ENCODE measurements at places on chromosomes 7 and 10. TPM values are rescaled to one million over a fixed set of nuclear protein-coding genes. Genes with fewer than 3 reads are reported as not detected.

CDNF gene
- total RNA-seq: 1.9 TPM

DGKB gene
- not detected for total RNA-seq

OR2A1 gene
- not detected for total RNA-seq

MGMT gene
- total RNA-seq: 19.7 TPM

SEMA3D gene
- not detected for total RNA-seq

TMEM26 gene
- not detected for total RNA-seq

HGF gene
- 0.43 TPM for total RNA-seq

- H3K27ac ChIP-seq: no peak overlapping the region
- DNase-seq: no peak
- H3K27me3 ChIP-seq: no peaks in the 10 kb centered on the region
- H3K36me3 ChIP-seq: peaks cover 21% of the 10 kb centered on the region
- no peaks in the 10 kb centered on the region for H3K4me1 ChIP-seq
Measured at GRCh38 chr7:127995881-127996215, 35.4 kb downstream of the LRRC4 start.

- H3K36me3 ChIP-seq: no peaks in the 10 kb centered on the region
- no peaks in the 10 kb centered on the region for H3K27me3 ChIP-seq
- H3K4me3 ChIP-seq: no peak overlapping the region
- H3K4me1 ChIP-seq: no peaks in the 10 kb centered on the region
Measured at GRCh38 chr10:3995302-3996210, 210.5 kb upstream of the KLF6 start.

DNA sequence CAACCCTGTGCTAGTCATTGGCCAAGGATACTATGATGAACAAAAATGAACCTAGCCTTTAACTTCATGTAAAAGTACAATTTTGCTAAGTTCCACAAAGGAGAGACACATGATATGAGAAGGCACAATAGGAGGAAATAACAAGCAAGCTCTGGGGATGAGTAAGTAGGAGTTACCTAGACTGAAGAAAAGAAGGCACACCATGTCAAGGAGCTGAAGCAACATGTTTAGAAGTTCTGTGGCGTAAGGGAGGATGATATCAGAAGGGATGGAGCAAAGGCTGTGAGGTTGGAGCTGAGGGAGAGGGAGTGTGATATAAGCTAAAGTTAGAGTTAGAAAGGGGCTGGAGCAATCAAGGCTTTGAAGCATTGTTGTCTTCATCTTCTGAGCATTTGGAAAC lies 25.6 kb downstream of the KIFBP start:
- H3K36me3 ChIP-seq: peaks cover 28% of the 10 kb centered on the region
- DNase-seq: no peak
- no peaks in the 10 kb centered on the region for H3K27me3 ChIP-seq
- no peak overlapping the region for H3K4me3 ChIP-seq
- no peak overlapping the region for H3K27ac ChIP-seq

DNA sequence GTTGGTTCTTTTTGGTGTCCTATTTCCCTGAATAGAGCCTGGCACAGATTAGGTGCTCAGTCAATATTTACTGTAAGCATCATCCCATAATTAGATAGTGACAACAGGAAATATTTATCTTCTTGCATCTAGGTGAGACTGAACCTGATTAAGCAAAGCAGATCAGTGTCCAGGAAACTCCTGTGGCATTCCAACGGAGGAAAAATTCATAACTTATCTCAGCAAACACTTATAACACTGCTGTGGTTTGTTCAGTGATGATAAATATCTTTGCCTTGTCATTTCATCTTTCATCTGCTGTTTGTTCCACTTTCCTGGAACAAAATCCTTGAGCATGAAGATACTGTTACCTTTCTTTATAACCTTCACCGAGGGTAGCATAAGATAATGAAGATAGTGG lies 1160.3 kb upstream of the AUTS2 start:
- H3K27ac ChIP-seq: no peak overlapping the region
- no peak for DNase-seq
- H3K4me1 ChIP-seq: no peaks in the 10 kb centered on the region
- H3K4me3 ChIP-seq: no peak overlapping the region

DNA sequence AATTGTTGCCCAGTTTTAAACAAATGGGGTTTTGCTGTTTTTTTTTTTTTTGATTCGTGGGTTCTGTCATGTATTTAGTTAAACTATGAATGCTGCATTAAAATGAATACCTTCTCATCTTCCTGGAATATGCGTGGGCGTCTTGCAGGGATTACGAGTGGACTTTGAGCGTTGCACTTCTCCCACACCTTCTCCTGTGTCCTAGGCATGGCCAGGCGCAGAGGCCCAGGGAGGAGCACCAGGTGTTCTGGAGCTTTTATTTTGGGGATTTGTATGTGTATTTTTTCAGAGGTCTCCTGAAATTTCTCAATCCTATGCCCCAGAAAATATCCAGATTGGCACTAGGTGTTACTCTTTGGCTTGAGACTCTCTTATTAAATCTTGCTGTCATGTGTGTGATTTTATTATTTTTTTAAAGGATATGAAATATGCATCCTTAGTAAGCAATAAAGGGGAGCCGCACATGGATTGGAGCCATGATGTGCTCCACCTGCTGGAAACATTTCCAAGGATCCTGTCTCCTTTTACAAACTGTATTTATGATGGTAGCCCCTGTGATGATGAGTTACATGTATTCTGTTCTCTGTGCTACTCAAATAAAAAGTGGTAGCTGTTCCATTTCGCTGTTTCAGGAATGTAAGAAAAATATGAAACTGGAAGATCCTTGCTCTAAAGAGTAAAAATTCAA lies 482.2 kb upstream of the KLF6 start:
- H3K4me3 ChIP-seq: no peak overlapping the region
- DNase-seq: no peak
- no peaks in the 10 kb centered on the region for H3K4me1 ChIP-seq
- H3K27me3 ChIP-seq: no peaks in the 10 kb centered on the region
- no peak overlapping the region for H3K27ac ChIP-seq
- H3K36me3 ChIP-seq: no peaks in the 10 kb centered on the region

DNA sequence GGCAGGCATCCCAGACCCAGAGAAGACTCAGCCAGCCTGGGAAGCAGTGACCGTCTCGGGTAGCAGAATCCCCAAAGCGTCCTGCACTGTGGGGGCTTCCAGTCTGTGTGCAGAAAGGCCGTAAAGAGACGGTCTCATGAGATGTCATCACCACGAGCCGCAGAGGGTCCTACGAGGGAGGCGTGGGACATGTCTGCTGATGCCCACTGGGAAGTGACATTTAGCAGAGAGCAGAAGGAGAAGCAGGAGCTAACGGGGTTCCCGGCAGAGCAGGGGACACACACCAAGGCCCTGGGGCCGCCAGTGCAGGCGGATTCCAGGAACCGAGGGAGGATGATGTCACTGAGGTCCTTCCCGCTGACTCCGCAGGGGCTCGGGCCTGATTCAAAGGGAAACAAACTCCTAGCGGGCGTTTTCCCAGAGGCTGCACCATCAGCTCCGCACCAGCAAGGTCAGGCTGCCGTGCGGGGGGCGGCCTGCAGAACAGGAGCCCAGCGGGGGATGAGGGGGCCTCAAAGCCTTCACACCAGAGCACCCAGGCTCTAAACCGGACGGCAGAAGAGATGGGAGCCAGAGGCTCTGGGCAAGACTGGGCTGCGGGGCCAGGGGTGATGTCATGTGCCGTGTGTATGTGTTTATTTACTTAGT lies 85.4 kb upstream of the PDGFA start:
- H3K4me1 ChIP-seq: peaks cover 78% of the 10 kb centered on the region
- H3K27me3 ChIP-seq: no peaks in the 10 kb centered on the region
- H3K36me3 ChIP-seq: no peaks in the 10 kb centered on the region
- H3K4me3 ChIP-seq: peak overlapping the region; percentile 41
- peak overlapping the region; percentile 98 for H3K27ac ChIP-seq
- DNase-seq: no peak

DNA sequence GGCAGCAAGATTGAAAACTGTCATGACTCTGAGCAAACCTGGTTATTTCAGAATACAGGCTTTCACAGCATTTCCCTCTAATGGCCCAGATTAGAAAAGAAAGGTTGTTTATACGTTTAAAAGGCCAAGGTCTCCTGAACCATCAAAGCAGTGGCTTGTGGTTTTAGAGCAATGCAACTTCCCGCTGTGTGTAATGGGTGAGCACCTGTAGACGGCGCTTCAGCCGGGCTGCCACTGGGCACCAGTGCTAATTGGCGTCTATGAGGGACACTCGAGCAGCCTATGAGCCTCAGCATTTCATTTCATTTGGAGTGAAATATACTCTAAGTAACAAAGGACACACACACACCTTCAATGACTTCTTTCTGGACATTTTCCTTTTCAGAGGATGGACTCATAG lies 671.0 kb upstream of the FZD8 start:
- no peaks in the 10 kb centered on the region for H3K36me3 ChIP-seq
- H3K4me3 ChIP-seq: no peak overlapping the region

GRCh38 chr10:119737823-119738222 lies 12.0 kb downstream of the INPP5F start:
- H3K4me3 ChIP-seq: no peak overlapping the region
- no peaks in the 10 kb centered on the region for H3K36me3 ChIP-seq
- no peak for DNase-seq

- no peak overlapping the region for H3K4me3 ChIP-seq
- no peaks in the 10 kb centered on the region for H3K27me3 ChIP-seq
- no peaks in the 10 kb centered on the region for H3K36me3 ChIP-seq
- no peak for DNase-seq
- H3K27ac ChIP-seq: no peak overlapping the region
Measured at GRCh38 chr10:28805390-28805789, 128.1 kb downstream of the BAMBI start.

GRCh38 chr7:151361193-151361959 lies 19.8 kb downstream of the NUB1 start:
- no peaks in the 10 kb centered on the region for H3K4me1 ChIP-seq
- no peak overlapping the region for H3K4me3 ChIP-seq
- H3K27me3 ChIP-seq: no peaks in the 10 kb centered on the region
- peaks cover 51% of the 10 kb centered on the region for H3K36me3 ChIP-seq
- no peak for DNase-seq

DNA sequence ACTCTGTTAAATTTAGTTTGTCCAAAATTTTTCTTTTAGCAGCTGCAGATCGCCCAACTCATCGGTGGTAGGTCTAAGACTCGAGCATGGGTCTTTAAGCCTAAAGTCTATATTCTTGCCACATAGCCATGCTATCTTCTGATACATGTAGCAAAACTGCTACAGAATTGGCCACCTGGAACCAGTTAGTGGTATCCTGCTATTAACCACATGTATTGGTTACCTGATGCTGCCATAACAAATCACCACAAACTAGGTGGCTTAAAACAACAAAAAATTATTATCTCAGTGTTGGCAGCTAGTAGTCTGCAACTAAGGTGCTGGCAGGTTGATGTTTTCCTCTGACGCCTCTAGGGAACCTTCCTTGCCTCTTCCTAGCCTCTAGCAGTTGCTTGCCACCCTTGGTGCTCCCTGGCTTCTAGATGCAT lies 96.7 kb upstream of the PIK3CG start:
- DNase-seq: no peak
- H3K4me1 ChIP-seq: peaks cover 3% of the 10 kb centered on the region
- H3K4me3 ChIP-seq: no peak overlapping the region
- H3K27me3 ChIP-seq: no peaks in the 10 kb centered on the region
- H3K27ac ChIP-seq: peak overlapping the region; percentile 37
- no peaks in the 10 kb centered on the region for H3K36me3 ChIP-seq

DNA sequence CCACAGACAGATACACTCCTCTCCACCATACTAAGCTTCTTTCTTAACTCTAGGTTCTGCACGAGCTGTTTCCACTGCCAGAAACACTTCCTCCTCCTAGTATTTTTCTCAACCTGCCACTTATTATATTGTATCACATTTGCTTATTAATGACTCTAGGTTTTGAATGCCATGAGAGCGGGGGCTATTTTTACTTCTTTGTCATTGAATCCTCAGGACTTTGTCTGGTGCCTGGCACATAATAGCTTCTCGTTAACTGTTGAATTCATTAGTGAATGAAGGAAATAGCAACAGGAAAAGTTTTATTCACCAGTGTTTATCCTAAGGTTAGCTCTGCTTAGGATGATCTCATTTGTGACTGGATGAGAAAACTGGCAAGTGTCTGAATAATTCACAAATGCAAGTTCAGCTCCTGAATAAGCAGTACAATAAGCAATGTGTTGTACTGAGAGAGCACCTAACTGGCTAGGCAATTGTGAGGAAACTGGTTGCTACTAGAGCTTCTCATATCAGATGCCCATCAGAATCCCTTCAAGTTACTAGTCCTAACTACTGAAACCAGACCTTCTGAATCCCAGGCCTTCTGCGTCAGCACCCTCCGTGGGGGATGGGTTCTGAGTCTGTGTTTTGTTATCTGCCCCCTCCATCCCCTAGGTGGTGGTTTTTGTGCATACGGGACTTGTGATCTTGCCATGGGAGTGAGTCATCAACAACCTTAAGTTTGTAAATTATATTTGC lies 92.7 kb downstream of the LSMEM1 start:
- no peaks in the 10 kb centered on the region for H3K36me3 ChIP-seq
- no peak for DNase-seq
- no peak overlapping the region for H3K27ac ChIP-seq

DNA sequence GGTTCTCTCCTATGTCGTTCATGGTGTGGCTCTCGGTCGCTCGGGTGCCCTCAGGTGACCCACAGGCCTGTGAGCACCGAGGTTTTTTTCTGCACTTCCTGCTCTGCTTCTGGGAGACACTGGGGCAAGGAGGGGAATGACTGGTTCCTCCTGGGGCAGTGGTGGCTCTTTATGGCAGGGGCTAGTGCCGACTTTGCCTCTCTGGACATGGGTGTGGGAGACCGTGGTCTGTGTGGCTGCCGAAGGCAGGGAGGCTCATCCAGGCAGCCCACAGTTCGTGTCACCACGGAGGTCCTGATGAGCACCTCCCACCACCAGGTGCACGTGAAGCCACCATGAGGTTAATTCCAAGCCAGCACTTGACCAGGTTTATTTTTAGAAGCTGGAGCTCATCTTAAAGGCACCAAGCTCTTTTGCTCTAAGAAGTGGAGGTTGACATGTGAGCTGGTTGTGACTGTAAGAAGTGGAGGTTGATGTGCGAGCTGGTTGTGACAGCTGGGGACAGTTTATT lies 24.7 kb upstream of the DPYSL4 start:
- H3K27me3 ChIP-seq: no peaks in the 10 kb centered on the region
- DNase-seq: peak; percentile 68
- H3K4me1 ChIP-seq: peaks cover 35% of the 10 kb centered on the region
- H3K36me3 ChIP-seq: no peaks in the 10 kb centered on the region

- no peaks in the 10 kb centered on the region for H3K27me3 ChIP-seq
- peaks cover 2% of the 10 kb centered on the region for H3K36me3 ChIP-seq
- peaks cover 10% of the 10 kb centered on the region for H3K4me1 ChIP-seq
- H3K4me3 ChIP-seq: no peak overlapping the region
- no peak overlapping the region for H3K27ac ChIP-seq
Measured at GRCh38 chr7:1848911-1849311, 178.8 kb downstream of the ELFN1 start.

DNA sequence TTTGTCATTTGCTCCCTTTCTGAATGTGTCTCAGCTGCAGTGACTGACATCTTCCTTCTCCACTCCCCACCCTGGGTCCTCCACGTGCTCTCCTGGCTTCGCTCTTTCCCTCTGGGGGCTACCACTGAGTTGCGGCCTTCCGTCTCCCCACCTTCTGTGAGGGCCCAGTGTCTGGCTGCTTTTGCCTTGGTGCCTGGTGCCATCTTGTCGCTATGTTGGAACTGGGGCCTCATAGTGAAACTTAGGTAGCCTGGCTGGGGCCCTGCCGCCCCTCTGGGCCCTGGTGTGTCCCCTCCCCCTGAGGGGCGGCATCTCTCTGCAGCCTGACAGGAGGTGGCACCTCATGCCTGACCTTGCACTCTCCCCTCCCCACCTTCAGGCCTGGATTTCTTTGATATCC lies 144.1 kb downstream of the ANLN start:
- H3K4me3 ChIP-seq: no peak overlapping the region
- no peaks in the 10 kb centered on the region for H3K27me3 ChIP-seq
- no peak overlapping the region for H3K27ac ChIP-seq
- DNase-seq: no peak
